GM12878 (cell line): ENCODE measurements at places on chromosomes 11 and 22. TPM values are rescaled to one million over a fixed set of nuclear protein-coding genes. Genes with fewer than 3 reads are reported as not detected.
A peak's percentile ranks its signal among the peaks of the same experiment; 100 is the strongest.

OR52A1 gene
- total RNA-seq, result not detected in 2 replicates

KRTAP5-9 gene
- not detected in 2 replicates for total RNA-seq

LDLRAD3 gene
- total RNA-seq, result 15.4 and 16.5 TPM in 2 replicates

TMPRSS13 gene
- 0.46 and 0.66 TPM in 2 replicates for total RNA-seq

OR51S1 gene
- not detected in 2 replicates for total RNA-seq

HTR3A gene
- total RNA-seq, result not detected in 2 replicates

SPECC1L gene
- 40.6 and 42.8 TPM in 2 replicates for total RNA-seq

TMEM151A gene
- 0.11 TPM in 1 of 2 replicates, not detected in the other for total RNA-seq

PHETA2 gene
- total RNA-seq, result 2.0 and 2.6 TPM in 2 replicates

MAJIN gene
- total RNA-seq, result not detected in 2 replicates

GRCh38 chr22:35258191-35258988 is 1.1 kb downstream of the HMGXB4 start:
- no peak for DNase-seq

DNA sequence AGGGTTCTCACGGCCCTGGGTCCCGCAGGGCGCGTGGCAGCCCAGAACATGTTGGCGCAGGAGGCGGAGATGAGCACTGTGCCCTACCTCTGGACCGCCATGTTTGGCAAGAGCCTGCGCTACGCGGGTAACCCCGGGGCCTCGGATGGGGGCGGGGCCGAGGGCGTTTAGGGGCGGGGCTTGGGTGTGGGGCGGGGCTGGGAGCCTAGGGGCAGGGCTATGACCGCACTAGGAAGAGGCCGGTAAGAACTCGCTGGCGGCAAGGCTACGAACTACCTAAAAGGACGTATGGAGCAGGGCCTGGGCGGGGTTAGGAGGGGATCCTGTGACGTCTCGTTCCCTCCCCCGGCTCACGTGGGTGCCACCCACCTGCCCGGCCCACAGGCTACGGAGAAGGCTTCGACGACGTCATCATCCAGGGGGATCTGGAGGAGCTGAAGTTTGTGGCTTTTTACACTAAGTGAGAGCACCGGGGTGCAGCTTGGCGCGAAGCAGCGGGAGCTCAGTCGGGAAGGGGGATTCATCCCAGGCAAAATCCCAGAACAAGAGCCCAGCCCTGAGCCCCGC is 2.8 kb upstream of the LZTR1 start:
- DNase-seq, result no peak

DNA sequence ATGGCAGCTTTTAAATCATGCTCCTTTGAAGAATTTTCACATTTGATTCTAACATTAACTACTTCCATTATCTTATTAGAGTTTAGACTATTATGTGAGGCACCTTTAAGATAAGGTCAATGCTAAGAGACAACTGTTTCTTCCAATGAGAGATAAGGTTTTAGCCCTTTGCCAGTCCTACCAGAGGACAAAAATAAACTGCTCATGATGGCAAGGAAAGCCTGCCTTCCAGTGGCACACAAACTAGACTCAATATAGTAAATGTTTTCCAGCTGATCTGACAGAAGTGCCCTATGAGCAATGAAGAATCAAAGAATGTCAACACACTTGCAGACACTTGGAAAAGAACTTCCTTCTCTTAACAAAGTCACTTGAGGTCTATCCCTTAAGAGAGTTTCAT is 1152.4 kb upstream of the CCDC90B start:
- DNase-seq, result no peak

DNA sequence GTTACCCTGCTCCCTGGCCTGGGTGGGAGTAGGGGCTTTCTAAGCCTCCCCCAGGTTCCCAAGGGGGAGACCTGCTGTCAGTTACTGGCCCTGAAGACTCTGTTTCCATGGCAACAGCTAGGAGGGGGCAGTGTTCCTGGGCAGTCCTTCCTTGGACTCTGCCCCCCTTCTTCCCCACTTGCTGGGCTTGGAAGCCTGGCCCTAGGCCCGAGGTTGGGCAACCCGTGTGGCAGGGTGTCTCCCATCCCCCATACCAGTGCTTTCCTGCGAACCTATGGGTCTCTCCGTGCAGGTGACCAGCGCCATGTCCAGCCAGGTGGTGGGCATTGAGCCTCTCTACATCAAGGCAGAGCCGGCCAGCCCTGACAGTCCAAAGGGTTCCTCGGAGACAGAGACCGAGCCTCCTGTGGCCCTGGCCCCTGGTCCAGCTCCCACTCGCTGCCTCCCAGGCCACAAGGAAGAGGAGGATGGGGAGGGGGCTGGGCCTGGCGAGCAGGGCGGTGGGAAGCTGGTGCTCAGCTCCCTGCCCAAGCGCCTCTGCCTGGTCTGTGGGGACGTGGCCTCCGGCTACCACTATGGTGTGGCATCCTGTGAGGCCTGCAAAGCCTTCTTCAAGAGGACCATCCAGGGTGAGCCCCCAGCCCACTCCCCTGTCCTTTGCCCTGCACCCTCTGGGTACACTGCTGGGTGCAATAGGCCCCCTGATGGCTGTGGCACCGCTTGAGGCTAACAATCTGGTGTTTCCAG is 1.7 kb downstream of the ESRRA start:
- DNase-seq, result no peak

DNA sequence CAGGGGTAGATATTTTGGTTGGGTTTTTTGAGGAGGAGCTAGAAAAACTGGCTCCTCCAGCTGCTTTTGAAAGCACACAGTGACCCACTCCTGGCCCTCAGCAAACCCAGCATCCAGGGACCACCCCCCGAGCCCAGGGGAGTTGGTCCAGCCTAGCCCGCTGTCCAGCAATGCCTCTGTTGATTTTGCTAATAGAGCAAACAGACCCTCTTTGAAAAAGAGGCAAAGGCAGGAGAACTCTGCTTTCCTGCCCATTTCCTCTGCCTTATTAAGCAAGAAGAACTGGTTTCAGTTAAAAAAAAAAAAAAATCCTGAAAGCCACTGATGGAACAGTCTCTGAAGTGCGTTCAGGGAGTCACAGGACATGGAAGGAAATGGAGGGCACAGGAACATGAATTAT is 25.3 kb downstream of the ABTB2 start:
- no peak for DNase-seq

- no peak for DNase-seq
Observed at GRCh38 chr11:6474806-6475500, 1.2 kb upstream of the TRIM3 start.

- peak; percentile 33 for DNase-seq
Observed at GRCh38 chr22:40463017-40463631, 92.7 kb downstream of the SGSM3 start.

- DNase-seq, result no peak
Observed at GRCh38 chr11:61973476-61974162, 6.2 kb upstream of the FTH1 start.

GRCh38 chr11:24755260-24755839 is 258.5 kb downstream of the LUZP2 start:
- no peak for DNase-seq

- DNase-seq, result no peak
Observed at GRCh38 chr22:30903876-30904460, 64.6 kb downstream of the MORC2 start.

- no peak for DNase-seq
Observed at GRCh38 chr11:81579339-81579738, 1154.3 kb downstream of the FAM181B start.

GRCh38 chr22:42412744-42413333 is 19.4 kb downstream of the NFAM1 start:
- no peak for DNase-seq

GRCh38 chr11:68659158-68659921 is 25.0 kb upstream of the GAL start:
- no peak for DNase-seq

DNA sequence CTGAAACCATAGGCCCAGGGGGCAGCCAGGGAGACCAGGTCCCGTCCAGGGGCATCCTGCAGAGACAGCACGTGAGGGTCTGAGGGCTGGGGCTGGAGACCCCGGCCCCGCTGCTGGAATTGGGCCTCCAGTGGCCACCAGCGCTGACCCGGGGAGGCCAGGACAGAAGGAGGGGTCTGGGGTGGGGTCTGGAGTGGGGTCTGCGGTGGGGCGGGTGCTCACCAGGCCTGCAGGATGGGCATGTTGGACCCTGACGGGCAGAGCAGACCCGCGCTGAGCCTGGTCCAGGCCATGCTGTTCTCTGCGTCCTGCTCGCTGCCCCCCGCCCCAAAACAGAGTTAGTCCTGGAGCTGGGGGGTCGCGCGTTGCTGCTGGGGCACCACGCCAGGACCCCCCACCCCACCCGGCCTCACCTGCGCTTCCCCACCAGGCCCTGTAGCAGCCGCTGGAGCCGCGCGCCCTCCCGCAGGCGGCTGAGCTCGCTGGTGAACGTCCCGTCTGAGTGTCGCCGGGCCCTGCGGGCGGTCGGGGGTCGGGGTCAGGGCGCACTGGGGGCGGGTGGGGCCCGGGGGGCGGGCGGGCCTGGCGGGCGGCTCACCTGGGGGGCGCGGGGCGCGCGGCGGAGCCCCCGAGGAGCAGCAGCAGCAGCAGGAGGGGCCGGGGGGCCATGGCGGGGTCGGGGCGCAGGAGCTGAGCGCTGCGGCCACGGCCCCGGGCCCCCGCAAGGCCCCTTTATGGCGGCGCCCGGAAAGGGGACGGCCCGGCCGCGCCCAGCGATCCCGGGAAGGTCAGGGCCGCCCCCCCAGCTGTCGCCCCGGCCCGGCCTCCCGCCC is at the start of gene SCT:
Gene SCT (minus strand): TSS at position 707 of the 833 bp plus-strand sequence. CDS start 38 bp downstream, at position 669.
- DNase-seq, result no peak

DNA sequence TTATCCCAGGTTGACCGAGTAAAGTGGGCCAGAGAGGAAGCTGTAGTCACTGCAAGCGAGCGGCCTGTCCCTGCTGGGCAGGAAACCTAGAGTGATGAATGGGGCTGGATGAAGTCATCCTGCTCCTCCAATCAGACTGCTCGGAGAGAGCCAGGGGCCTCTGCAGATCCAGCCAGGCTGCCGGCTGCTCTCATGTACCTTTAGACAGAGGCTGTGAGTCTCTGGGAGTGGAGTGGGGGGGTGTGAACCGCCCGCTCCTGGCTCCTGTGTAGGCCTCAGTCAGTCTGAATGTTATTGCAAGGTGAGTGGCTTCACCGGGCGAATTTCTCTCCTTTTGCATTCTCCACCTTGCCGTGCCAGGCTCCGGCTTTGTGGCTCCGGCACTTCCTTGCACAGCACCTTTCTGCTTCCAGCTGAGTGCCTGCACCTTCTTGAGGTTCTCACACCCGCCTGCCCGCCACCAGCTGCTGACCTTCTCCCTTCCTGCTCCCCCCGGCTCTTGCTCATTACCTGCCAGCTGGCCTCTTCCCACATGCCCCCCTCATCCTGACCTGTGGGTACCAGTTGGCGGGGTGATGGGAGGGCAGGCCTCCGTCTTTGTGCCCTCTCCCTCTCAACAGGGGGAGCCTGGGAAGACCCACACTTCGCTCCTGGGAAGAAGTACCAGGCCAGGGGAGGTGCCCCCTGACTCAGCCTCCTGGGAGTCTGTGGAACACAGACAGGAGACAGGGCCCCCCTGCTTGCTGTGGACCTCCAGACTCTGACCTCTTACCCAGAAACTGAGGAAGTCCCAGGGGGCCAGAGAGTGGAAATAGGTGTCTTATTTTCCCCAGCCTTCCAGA is 79.9 kb downstream of the GRAMD1B start:
- no peak for DNase-seq

DNA sequence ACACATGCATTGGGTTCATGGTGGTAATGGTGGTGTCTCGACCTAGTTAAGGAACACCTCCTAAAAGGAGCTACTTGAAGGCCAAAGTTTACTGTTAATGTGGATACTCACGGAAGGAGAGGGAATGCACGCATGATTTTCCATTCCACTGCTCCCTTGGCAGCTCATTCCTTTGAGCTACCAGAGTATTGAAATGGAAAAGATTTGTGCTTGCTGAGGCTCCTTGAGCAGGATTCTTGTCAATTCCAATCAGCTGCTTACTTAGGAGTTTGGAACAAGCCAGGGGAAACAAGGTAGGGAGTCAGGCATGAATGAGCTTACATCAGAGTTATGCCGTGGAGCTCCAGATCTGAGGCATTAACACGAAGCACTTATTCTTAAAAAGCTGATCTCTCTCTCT is 108.8 kb downstream of the GRIA4 start:
- DNase-seq, result no peak

- no peak for DNase-seq
Observed at GRCh38 chr22:36574728-36575127, 45.8 kb upstream of the EIF3D start.

- peak; percentile 47 for DNase-seq
Observed at GRCh38 chr11:112321501-112322172, 61.0 kb upstream of the PLET1 start.
